Effector CD4-positive, alpha-beta T cell (primary cell): ENCODE measurements at places on chromosomes 16 and 17.

DNA sequence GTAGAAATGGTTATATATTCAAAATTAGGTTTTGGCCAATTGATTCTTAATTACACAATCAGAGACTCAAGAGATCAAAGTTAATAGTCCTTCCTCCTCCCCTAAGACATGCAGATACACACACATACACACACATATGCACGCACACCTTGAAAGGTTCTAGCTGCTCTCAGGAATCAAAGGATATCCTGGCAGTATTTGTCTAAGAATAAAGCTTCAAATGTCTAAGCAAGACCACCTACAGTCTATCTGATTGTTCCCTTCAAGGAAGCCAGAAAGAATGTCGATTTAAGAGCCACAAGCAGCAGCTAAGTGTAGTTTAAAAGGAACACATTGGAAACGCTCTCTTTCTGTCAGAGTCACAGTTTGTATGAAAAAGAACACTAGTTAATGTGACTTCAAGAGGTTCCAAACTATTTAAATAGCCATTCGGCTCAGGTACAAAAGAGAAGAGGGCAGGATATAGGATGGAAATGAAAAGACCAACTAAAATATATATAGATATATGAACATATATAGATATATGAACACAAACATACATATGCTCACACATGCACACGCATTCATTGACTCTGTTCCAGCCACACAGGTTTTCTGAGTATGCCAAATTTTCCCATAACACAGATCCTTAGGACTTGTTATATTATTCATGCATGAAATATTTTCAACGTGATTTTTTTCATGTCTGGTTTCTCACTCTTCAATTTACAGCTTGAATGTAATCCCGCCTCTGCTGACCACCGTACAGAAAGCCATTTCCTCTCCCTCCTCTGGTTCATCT lies 79.0 kb downstream of the CDH8 start:
- DNase-seq: no peak

DNA sequence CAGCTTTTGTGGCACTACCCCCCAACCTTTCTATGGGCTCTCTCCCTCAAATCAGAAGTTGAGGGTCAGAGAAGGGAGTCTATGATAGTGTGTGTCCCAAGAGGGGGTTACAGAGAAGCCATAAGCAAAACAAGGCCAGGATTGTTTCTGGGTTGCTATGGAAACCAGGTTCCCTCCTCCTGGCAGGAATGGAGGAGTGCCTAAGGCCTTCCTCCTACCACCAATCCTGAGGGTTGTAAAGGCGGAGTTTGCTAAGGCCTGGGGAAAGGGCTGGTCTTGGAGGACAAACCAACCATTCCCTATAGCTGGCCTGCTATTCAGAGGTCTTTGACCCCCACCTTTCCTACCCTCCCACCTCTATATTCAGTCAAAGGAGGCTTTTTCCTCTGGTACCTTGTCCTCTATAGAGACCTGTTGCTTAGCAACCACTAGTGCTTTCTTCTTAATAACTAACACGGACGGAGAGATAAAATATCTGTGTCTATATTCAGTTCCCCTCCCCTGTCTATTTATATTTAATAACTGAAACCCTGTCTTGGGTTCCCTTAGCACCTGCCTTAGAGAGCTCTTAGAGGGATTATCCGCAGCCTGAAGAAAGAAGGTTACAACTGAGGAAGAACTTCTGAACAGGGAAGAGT lies 43.4 kb downstream of the NEUROD2 start:
- no peak for DNase-seq

GRCh38 chr17:3750296-3750695 lies 26.6 kb downstream of the HASPIN start:
- DNase-seq: no peak

DNA sequence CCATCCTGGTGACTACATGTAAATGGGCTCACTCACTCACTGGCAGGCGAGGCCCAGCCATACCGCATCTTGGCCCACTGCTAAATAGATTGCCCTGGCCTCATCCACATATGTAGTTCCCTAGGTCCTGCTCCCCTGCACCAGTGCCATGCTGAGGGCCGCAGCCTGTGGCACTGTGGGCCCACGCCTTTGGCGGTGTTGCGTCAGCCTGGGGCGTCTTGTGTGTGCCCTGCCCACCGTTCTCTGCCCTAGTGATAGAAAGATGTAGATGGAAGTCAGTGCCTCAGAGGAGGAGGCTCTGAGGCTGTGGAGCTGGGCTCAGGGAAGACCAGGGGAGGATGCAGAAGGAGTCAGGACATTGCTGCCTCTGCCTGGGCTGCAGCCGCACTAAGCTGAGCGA lies 18.9 kb downstream of the C17orf75 start:
- no peak for DNase-seq

DNA sequence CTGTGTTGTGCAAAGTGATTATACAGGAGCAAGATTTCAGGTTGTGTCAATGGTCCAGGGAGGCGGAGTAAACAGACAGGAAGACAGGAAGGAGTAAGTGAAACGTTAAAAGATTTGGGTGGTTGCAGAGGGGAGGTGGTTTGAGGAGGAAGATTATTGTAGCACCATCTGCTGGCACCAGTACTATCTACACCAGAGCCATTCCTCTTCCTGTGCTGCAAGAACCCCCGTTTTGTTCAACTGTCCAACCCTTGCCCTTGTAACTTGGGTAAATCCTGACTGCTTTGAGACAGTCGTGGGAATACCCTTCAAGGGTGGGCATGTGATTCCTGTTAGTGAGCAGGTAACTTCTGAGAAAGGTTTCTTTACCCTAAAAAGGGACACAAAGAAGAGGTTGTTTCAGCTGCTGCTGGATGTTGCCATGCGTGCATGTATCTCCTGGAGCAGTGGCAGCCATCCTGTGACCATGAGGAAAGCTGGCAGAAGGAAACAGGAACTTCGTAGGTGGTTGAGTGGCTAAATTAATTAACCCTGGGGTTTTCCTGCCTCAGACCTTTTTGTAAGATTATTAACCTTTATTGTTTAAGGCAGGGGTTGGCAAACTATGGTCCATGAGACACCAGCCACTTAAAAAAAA lies 124.1 kb downstream of the PRKCA start:
- DNase-seq: peak; percentile 14
